Kidney capillary endothelial cell (primary cell): ENCODE measurements at places on chromosomes 11 and 22.
A peak's percentile ranks its signal among the peaks of the same experiment; 100 is the strongest.

DNA sequence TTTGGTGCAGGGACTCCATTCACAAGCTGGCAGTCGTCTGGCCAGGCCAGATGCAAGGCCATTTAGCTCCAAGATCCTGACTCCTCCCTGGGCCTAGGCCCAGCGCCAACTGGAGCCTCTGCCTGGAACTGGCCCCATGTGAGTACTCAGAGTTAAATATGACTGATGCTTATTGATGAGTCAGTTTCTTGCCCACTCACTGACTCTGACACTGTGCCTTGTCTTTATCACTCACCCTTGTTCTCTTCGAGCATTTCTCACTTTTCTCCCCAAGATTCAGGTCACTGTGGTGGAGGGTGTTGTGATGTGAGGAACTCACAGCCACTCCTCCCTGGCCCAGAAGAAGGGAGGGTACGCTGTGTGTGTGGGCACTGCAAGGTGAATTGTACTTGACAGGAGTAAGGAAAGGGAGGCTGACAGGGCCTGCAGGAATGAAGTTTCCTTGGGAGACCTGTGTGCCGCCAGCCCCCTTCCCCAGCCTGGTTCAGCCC is 23.2 kb upstream of the ST3GAL4 start:
- no peak for DNase-seq

- DNase-seq: no peak
Measured at GRCh38 chr22:39917197-39917643, 16.3 kb downstream of the GRAP2 start.

DNA sequence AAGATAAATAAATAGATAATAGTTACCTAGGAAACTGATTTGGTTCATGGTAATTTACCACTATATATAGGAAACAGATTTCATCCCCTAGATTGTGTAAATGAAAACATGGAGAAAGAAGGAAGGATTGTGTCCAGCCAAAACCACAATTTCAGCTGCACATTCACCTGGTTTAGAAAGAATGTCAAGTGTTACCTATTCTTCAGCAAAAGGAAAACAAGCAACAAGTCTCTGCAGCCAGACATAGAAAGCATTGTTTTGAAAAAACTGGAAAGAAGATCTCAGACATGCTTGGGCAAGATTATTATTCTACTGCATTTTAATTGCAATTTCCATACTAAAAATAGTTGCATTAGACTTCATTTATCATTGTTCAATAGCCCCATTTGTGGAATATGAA is 8.8 kb upstream of the BMAL1 start:
- DNase-seq: no peak

- DNase-seq: no peak
Measured at GRCh38 chr11:60316317-60316716, 10.7 kb upstream of the MS4A6E start.

DNA sequence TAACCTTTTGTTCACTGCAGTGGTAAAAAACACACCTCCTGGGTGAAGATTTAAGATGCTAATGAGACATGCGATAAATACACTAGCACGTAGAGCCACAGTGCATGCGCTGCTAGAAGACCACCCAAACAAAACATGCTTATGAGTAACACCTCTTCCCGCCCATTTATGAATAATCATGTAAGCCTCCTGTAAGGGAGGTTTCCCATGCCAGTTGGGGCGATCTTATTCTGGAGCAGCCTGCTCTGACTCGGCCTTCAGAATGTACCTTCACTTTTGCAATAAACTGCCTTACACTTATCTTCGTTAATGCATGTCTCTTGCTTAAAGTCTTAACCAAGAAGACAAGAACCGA is 18.1 kb upstream of the SCARF2 start:
- no peak for DNase-seq

DNA sequence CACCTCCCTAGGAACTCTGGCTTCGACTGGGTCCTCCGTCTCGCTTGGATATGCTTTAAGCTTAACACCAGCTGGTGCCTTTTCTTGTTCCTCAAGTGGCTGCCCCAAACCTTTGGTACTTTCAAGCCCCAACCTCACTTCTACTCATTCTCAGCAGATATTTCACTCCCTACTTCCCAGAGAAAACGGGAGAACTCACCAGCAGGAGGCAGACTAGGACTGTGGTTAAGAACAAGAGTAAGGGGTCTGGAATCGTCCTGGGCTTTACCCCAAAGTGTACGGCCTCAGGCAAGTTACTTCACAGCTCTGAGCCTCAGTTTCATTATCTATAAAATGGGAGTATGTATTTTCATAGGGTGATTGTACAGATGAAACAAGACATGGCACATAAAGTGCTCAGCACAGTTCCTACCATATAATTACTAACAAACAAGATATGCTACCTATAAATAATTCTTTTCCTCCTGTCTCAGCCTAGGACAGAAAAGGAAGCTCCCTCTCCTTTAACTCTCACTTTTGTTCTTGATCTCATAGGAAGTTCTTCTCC is 37.8 kb downstream of the PAMR1 start:
- DNase-seq: peak; percentile 30

DNA sequence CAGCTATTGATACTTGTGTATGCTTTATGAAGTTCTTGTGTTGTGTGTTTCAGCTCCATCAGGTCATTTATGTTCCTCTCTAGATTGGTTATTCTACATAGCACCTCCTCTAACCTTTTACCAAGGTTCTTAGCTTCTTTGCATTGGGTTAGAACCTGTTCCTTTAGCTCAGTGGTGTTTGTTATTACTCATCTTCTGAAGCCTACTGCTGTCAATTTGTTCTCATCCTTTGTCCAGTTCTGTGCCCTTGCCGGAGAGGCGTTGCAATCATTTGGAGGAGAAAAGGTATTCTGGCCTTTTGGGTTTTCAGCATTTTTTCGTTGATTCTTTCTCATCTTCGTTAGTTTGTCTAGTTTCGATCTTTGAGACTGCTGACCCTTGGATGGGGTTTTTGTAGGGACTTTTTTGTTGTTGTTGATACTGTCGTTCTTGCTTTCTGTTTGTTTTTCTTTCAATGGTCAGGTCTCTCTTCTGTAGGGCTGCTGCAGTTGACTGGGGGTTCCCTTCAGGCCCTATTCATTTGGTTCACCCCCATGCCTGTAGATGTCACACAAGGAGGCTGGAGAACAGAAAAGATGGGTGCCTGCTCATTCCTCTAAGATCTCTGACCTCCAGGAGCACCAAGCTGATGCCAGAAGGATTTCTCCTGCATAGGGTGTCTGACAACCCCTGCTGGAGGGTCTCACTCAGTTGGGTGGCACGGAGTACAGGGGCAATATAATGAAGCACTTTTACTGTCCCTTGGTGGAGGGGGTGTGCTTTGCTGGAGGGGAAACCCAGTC is 35.9 kb upstream of the MUC15 start:
- no peak for DNase-seq
